WTC11 (cell line): ENCODE measurements at places on chromosomes 2 and 18.

GRCh38 chr18:32696376-32696775, 76.4 kb downstream of the KLHL14 start:
- H3K27ac ChIP-seq, result no peak overlapping the region
- peaks cover 20% of the 10 kb centered on the region for H3K4me1 ChIP-seq

DNA sequence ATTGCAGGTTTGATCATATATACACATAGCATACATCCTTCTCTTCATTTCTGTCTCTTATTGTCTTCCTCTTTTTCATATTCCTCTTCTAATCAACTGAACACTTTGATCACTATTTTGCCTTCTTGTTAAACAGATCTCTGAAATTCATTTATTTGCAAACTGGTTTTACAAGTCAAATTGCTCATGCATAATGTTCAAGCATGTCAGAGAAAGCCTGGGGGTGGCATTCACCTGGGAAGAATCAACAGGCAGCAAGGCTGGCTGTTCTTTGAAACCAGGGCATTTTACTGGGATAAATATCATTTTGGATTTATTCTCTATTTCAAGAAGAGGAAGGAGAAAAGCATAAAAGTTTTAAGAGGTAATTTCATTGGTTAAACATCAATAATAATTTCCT, 66.9 kb upstream of the LRATD1 start:
- H3K27me3 ChIP-seq, result no peaks in the 10 kb centered on the region
- H3K36me3 ChIP-seq, result no peaks in the 10 kb centered on the region
- no peak overlapping the region for H3K27ac ChIP-seq
- no peak for DNase-seq
- peaks cover 11% of the 10 kb centered on the region for H3K4me1 ChIP-seq

- no peaks in the 10 kb centered on the region; the same call in 1 of the 2 replicates for H3K4me1 ChIP-seq
- H3K4me3 ChIP-seq, result no peak overlapping the region
- no peak for DNase-seq
- H3K27ac ChIP-seq, result no peak overlapping the region
Observed at GRCh38 chr2:88131201-88131998, 3.5 kb upstream of the FABP1 start.

- DNase-seq, result no peak
- H3K27ac ChIP-seq, result no peak overlapping the region
- no peak overlapping the region for H3K4me3 ChIP-seq
- no peaks in the 10 kb centered on the region for H3K27me3 ChIP-seq
- H3K36me3 ChIP-seq, result peaks cover 2% of the 10 kb centered on the region; the same call in 1 of the 2 replicates
Observed at GRCh38 chr2:238882082-238882755, 34.3 kb downstream of the TWIST2 start.

GRCh38 chr2:179021258-179021657, 28.7 kb downstream of the CCDC141 start:
- H3K36me3 ChIP-seq, result peaks cover 8% of the 10 kb centered on the region
- no peak overlapping the region for H3K27ac ChIP-seq
- H3K27me3 ChIP-seq, result no peaks in the 10 kb centered on the region

DNA sequence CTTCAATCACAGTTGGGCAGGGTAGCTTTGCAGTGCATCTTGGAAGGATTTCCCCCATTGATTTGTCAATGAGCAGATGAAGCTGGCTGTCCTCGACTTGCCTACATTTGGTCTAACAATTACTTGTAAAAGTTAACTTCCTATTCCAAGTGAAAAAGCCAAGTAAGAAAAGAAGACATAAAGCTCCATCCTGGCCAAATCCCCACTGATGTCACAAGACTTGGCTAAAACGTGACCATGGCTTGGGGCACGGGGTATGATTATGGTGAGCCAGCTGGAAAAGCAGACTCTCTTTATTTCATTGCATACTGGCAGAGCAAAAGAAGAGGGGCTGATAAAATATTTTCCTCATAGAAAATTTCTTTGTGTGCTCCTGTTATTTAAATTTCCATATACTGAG, 25.4 kb upstream of the PID1 start:
- no peaks in the 10 kb centered on the region for H3K4me1 ChIP-seq
- no peak overlapping the region for H3K4me3 ChIP-seq
- DNase-seq, result no peak
- no peaks in the 10 kb centered on the region for H3K27me3 ChIP-seq

DNA sequence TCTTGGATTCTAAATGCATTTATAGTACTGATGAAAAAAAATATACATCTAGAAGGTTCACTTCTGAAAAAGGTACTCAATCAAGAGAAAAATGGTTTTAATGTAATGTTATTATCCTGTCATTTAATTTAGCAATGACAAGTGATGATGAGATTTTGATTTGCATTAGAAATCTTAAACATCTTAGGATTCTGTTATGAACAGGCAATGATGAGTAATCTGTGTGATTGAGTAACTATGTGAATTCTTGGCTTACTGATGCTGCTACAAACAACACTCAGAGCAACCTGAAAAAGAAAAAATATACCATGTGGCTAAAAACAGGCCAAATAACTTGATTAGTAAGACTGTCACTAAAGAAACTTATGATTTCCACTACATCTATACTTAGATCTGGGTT, 30.1 kb downstream of the RBKS start:
- no peak for DNase-seq
- H3K36me3 ChIP-seq, result peaks cover 3% of the 10 kb centered on the region; the same call in 1 of the 2 replicates
- peaks cover 64% of the 10 kb centered on the region for H3K27me3 ChIP-seq
- H3K4me1 ChIP-seq, result no peaks in the 10 kb centered on the region

DNA sequence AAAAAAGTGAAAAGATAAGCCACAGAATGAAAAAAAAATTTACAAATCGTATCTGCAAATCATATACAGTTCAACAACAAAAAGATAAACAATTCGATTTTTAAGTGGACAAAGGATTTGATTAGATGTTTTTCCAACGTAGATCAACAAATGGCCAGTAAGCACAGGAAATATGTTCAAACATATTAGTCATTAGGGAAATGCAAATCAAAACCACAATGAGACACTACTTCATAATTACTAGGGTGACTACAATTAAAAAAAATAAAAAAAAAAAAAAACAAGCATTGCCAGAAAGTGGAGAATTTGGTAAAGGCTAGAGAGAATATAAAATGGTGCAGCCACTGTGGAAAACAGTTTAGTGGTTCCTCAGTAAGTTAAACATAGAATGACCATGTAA, 38.3 kb upstream of the RNU4ATAC start:
- DNase-seq, result no peak
- no peaks in the 10 kb centered on the region for H3K27me3 ChIP-seq
- peaks cover 23% of the 10 kb centered on the region for H3K4me1 ChIP-seq
- H3K4me3 ChIP-seq, result no peak overlapping the region
- no peak overlapping the region for H3K27ac ChIP-seq

GRCh38 chr18:58666176-58666575, 5.1 kb upstream of the MALT1 start:
- peaks cover 14% of the 10 kb centered on the region for H3K4me1 ChIP-seq
- H3K27ac ChIP-seq, result no peak overlapping the region
- DNase-seq, result no peak
- H3K4me3 ChIP-seq, result no peak overlapping the region
- no peaks in the 10 kb centered on the region for H3K36me3 ChIP-seq
- H3K27me3 ChIP-seq, result no peaks in the 10 kb centered on the region

DNA sequence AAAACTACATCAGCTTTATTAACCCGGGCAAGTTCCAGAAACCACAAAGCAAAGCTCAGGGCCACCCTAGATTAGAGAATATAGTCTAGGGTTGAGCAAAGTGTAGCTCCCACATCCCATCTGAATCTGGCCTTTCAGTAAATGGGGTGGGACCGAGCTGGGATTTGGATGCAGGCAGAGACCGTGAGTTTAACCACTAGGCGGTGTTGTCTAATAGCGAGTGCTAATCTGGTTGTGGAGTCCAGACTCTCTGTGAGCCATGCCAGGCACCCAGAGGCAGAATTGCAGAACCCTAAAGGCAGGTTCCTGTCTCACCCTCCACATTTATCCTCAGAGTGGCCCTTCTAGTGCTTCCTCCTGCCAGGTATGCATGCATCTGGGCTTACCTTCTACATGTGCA, 435.9 kb downstream of the TSN start:
- no peaks in the 10 kb centered on the region for H3K27me3 ChIP-seq
- no peak overlapping the region for H3K4me3 ChIP-seq
- H3K36me3 ChIP-seq, result peaks cover 8% of the 10 kb centered on the region; the same call in 1 of the 2 replicates
- peak; percentile 73 for DNase-seq

- peaks cover 5% of the 10 kb centered on the region for H3K36me3 ChIP-seq
- no peaks in the 10 kb centered on the region for H3K27me3 ChIP-seq
- H3K27ac ChIP-seq, result no peak overlapping the region
- no peak for DNase-seq
- no peak overlapping the region for H3K4me3 ChIP-seq
Observed at GRCh38 chr2:148726228-148726627, 81.7 kb downstream of the EPC2 start.

DNA sequence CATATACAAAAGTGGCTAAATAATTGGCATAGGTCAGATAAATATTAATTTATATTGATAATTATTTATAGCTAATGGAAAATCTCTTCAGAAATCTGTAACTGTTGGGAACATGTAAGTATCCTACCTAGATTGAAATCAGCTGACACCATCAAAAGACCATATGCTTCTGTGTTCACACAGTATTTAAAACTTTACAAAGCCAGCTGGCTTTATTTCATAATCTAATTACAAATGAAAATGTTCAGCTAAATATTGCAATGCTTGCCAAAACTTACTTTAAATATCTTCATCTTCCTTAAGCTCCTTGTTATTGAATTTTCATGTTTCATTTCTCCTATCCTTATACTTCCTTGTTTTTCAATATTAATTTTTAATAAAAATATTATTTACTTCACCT, 190.9 kb upstream of the DOK6 start:
- no peaks in the 10 kb centered on the region for H3K27me3 ChIP-seq
- no peak overlapping the region for H3K27ac ChIP-seq
- H3K4me1 ChIP-seq, result peaks cover 21% of the 10 kb centered on the region
- no peak for DNase-seq

DNA sequence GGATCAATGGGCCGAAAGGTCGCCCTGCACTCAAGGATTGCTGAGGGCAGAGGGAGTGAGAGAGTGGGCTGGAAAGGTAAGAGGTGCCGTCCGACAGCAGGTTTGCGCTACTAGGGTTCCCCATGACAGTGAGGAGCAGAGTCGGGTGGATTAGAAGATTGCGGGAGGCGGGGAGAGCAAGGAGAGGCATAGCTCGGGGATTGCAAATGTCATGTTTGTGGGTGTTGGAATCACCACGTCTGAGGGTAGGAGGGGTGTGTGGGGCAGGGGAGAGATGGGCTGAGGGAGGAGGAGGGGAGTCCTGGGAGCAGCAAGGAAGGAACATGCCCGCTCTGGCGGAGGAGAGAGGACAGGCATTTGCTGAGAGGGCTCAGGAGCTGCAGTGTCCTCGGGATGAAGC, 81.2 kb downstream of the ZCCHC2 start:
- no peak for DNase-seq
- H3K27me3 ChIP-seq, result peaks cover 3% of the 10 kb centered on the region
- peaks cover 10% of the 10 kb centered on the region for H3K4me1 ChIP-seq
- no peaks in the 10 kb centered on the region for H3K36me3 ChIP-seq

DNA sequence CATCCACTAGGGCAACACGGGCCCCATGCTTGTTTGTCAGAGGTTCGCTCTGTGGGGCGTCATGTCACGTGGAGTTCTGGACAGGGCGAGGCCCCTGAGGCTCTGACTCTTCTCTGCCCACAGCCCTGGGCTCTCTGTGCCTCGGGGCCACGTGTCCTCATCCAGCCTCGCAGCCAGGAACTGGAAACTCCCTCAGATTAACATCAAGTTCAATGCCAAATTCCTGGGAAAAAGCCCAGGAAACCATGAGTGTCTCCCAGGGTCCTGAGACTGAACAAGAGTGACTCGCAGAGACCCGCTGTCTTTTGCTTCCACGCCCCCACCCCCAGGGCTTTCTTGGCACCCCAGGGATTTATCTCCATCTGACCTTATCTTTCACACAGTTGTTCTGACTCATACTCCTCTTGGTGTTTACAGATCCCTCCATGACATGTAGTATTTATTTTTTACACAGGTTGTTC, 174.0 kb upstream of the PIEZO2 start:
- no peaks in the 10 kb centered on the region for H3K4me1 ChIP-seq
- no peak overlapping the region for H3K27ac ChIP-seq
- no peak overlapping the region for H3K4me3 ChIP-seq
- H3K36me3 ChIP-seq, result no peaks in the 10 kb centered on the region
- no peak for DNase-seq

DNA sequence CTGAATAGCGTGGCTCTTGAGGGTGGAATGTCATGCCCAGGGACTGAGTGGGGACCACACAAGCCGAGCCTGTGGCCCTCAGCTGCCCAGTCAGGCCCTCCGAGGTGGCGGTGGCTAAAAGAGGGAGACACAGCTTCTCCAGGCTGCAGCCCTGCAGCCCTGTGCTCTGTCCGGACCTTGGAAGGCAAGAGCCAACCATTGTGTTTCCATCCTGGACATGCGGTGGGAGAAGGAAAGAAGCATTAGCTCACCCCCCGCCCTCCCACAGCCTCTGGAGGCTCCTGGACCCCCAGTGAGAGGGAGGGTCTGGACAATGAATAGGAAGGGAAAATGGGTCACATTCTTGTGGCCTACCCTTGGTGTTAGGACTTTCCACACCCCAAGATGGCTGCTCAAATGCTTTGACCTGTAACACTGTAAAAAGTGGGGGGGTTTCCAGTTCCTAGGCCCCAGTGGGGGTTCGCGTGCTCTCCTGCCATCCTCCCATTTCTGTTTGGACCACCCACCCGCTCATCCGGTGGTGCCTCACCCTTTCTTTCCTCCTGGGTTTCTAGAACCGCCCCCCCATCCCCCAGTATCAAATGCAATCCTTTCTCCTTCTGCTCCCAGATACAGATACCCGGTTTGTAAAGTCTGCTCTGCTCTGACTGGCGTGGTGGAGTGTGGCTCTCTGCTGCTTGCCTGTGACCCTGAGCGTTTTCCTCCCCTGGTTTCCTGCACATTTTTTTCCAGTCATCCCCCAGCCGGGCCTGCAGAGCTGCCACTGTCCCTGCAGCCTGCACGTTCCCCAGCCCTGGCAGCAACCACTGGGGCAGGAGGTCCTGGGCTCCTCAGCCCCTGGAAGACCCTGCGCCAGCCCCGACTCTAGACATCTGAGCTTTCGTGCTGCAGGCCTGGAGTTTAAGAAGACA, 36.3 kb upstream of the SMAD7 start:
- no peak overlapping the region for H3K4me3 ChIP-seq
- no peaks in the 10 kb centered on the region for H3K27me3 ChIP-seq
- no peak overlapping the region; the same call in 1 of the 2 replicates for H3K27ac ChIP-seq
- DNase-seq, result no peak
- H3K4me1 ChIP-seq, result peaks cover 30% of the 10 kb centered on the region
- H3K36me3 ChIP-seq, result no peaks in the 10 kb centered on the region

- no peak overlapping the region for H3K4me3 ChIP-seq
- no peaks in the 10 kb centered on the region for H3K27me3 ChIP-seq
- no peak for DNase-seq
- peaks cover 42% of the 10 kb centered on the region for H3K4me1 ChIP-seq
- H3K36me3 ChIP-seq, result no peaks in the 10 kb centered on the region
- no peak overlapping the region for H3K27ac ChIP-seq
Observed at GRCh38 chr2:53829273-53829979, 30.3 kb downstream of the GPR75 start.

DNA sequence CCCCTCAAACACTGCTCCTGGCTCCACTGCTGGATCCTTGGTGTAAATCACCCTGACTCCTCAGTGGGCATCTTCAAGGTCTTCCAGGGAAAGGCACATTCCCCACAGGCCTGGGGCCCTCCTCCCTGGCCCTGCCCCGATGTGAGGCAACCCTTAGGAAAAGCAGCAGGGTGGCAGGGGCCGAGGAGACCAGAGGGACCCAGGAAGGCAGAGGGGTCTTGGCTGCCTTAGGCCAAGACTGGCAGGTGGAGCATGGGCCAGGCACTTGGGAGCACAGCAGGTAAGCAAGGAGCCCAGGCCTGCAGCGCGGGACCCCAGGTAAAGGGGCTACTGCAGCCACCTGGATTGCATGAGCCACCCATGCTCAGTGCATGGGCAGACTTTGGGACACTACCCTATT, 96.9 kb downstream of the GYPC start:
- DNase-seq, result no peak
- no peaks in the 10 kb centered on the region; the same call in 1 of the 2 replicates for H3K27me3 ChIP-seq
- no peaks in the 10 kb centered on the region for H3K36me3 ChIP-seq
- no peak overlapping the region for H3K4me3 ChIP-seq
